ENCODE measurements at places on chromosomes 1 and 21.

- no peak for DNase-seq
Observed at GRCh38 chr1:236302941-236303340, 21.2 kb upstream of the ERO1B start.

DNA sequence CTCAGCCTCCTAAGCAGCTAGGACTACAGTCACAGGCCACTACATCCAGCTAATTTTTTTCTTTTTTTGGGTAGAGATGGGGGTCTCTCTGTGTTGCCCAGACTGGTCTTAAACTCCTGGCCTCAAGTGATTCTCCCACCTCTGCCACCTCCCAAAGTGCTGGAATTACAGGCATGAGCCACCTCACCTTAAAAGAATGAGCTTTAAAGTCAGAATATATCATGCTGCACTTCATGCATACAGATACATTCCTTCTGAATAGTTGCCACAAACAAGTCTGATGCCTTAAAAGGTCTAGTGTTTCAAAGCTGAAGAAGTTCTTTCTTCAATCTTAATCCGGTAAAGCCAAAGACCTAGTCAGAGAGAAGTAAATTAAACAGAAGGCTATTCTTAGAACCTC is 23.8 kb upstream of the CPLANE2 start:
- no peak for DNase-seq

- DNase-seq, result no peak
Observed at GRCh38 chr1:15732686-15733081, 3.4 kb upstream of the SLC25A34 start.

GRCh38 chr1:169240449-169241232 is 127.0 kb downstream of the NME7 start:
- no peak for DNase-seq

GRCh38 chr1:204830747-204831146 is 39.9 kb upstream of the NFASC start:
- DNase-seq, result no peak

- DNase-seq, result no peak
Observed at GRCh38 chr1:172393354-172393753, 27.1 kb upstream of the C1orf105 start.
